ENCODE measurements at places on chromosomes 6 and 20.

DNA sequence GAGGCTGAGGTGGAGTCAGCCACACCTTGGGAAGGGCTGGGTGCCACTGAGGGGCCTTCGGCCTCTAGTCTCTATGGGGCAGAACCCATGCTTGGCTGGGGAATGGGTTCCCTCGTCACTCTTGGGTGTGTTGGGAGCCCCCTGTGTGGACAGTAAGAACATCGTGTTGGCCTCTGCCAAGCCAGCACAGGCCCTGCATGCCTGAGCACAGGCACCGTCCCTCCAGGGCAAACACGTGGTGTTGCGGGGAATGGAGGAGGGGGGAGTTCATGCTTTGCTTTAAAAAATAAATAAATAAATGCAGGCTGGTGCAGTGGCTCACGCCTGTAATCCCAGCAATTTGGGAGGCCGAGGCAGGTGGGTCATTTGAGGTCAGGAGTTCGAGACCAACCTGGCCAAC lies 63.0 kb downstream of the EZR start:
- no peak for DNase-seq

- DNase-seq: no peak
Observed at GRCh38 chr20:10336959-10337729, 96.9 kb downstream of the MKKS start.

- no peak for DNase-seq
Observed at GRCh38 chr20:36676701-36677421, 30.9 kb upstream of the SLA2 start.

DNA sequence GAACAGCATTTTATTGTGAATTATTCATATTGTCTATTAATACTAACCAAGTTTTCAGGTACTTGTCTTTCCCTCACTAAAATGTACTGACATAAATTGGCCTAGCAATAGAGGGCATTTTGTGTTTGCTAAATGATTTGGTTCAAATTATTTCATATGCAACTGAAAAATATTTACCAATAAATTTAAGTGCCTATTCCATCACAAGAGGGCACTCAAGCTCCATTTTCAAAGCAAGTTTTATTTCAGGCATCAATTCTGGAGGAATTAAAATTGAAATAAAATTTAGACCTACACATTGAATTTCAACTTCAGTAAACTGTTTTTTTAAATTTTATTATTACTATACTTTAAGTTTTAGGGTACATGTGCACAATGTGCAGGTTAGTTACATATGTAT lies 114.3 kb upstream of the SYNCRIP start:
- DNase-seq: peak; percentile 9

DNA sequence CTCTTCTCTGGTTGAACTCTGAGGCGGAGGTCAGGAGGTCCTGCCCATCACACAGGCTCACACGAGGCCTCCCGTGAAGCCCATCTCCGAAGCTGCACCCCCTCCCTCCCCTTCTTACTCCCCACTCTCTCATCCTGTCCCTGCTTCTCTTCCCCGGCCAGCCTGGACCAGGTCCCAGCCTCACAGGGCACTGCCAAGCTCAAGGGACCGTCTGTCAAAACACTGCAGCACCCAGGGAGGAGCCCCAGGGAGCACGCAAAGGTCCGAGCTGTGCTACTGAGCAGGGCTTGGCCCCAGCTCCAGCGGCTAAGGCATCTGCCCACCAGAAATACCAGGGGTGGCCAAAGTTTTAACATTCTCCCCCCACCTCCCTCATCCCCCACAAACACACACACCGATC lies 70.0 kb downstream of the PSMG4 start:
- no peak for DNase-seq

DNA sequence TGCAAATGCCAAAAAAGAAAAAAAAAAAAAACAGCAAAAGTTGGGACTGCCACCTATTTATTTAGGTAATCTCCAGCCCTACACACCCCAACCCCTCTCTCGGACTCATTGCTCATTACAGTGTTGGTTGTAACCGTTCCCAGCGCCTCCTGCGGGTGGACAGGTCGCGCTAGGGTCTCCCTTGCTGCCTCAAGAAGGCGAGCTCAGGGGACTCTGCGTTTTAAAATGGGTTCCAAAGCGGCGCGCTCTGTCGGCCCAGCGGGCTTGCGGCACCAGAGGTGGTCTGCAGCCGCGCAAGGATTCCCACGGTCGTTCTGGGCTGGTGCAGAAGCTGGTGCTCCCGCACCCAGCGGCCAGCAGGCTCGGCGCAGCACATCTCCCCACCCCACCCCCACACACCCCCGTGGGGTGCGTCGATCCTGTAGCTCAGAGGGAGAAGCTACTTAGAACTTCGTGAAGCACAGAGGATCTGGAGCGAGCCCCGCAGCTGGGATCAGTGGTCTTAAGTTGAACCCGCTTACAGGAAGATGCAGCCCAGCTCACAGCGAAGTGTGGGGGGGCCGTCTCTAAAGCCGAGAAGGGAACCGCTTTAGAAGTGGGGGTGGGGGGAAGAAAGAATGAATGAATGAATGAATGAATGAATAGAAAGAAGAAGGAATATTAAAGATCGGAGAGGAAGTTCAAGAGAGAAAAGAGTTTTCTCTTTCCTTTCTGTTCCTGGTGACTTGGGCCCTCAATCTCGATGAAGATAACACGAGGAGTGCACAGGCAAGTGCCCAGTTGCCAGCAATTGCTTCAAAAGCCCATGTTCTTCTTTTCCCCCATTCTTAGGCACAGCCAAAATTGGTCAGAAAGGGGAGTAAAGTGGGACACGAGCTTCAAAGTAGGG lies 780 bp downstream of the TFAP2A start:
- no peak for DNase-seq

DNA sequence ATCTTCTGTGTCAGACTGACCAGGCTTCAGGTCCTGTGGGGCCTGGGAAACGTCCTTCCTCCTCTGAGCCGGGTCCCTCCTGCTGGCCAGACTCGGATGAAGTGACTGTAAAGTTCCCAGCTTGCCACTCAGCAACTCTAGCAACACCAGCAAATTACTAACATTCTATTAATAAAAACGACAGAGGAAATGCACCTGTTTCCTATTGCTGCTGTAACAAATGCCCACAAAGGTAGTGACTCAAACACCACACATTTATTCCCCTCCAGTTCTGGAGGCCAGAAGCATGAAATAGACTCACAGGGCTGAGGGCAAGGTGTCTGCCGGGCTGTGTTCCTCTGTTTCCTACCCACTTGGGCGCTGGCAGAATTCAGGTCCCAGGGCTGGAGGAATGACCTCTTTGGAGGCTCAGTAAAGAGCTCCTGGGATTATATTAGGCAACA lies 48.8 kb downstream of the CTCFL start:
- DNase-seq: no peak

GRCh38 chr6:64160486-64160885 lies 524.9 kb downstream of the PHF3 start:
- no peak for DNase-seq

- peak; percentile 97 for DNase-seq
Observed at GRCh38 chr20:11387189-11387754, 530.4 kb upstream of the BTBD3 start.

GRCh38 chr6:147156799-147157382 lies 47.3 kb upstream of the STXBP5 start:
- DNase-seq: peak; percentile 39

- peak; percentile 71 for DNase-seq
Observed at GRCh38 chr6:142395768-142396231, 94.0 kb downstream of the ADGRG6 start.

DNA sequence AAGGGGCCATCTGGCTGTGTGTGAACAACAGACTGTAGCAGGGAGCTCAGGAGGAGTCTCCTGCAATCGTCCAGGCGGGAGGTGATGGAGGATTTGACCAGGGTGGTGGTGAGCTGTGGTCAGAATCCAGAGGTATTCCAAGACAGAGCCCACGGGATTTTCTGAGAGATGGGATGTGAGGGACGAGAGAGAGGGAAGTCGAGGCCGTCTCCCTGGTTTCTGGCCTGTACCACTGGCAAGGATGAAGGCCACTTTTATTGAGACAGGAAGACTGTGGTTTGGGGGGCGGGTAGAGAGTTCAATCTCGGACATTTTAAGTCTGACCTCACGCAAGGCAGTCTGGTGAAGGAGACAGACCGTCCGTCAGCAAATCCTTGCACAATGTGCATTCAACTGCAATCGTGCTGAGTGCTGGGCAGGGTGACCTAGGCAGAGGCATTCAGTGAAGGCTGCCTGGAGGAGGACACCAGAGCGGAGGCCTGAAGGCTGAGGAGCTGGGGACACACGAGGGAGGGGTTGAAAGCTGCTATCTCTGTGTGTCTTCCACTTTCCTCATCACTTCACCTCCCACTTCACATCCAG lies 53.9 kb downstream of the PREX1 start:
- DNase-seq: no peak

DNA sequence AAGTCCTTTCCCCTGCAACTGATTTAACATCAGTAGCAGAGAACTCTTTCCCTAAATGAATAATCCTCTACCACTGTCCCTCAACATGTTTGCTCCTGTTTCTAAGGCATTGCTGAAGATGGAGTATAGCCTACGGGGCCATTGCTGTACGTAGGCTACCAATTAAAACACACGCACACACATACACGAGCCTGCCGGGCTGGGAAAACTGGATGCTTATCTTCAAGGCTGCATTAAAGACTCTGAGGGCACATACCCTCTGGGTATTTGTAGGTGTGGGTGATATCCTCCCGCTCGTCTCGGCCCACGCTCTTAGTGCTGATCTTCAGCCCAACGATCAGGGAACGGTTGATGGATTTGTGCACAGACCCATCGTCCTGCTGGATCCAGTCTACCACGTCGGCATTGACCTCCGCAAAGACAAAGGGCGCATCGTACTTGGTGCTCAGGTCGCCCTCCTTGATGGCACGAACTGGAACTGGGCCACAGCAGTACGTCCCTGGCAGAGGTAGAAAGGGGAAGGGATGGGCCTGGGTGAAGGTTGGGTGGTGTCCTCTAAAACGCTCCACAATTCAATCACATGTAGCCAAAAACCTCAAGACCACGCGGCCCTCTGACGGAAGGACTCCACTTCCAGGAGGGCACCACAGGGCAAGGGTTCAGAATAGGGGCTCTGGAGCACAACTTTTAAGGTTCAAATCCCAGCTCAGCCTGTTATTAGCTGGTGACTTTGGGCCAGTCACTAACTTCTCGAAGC lies 25.7 kb downstream of the TGM2 start:
- DNase-seq: no peak

DNA sequence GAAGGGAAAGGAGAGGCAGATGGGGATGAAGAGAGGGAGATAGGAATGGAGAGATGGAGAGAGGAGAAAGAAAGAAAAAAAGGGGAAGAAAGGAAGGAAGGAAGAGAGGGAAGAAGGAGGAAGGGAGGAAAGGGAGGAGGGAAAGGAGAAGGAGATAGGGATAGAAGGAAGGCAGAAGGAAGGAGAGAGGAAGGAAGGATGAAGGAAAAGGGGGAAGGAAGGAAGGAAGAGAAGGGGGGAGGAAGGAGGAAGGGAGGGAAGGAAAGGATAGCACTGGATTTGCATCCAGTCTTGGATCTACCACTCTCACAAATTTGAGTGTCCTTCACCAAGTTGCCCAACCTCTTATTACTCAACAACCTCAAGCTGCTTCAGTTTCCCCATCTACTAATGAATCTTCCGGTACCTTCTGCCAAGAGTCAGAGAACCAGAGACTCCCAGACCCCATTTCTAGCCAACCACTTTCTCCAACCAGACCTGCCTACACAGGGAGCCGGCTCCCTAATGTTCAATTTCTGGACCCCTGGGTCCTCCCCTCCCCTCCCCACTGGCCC lies 79.7 kb upstream of the FOXP4 start:
- DNase-seq: no peak

DNA sequence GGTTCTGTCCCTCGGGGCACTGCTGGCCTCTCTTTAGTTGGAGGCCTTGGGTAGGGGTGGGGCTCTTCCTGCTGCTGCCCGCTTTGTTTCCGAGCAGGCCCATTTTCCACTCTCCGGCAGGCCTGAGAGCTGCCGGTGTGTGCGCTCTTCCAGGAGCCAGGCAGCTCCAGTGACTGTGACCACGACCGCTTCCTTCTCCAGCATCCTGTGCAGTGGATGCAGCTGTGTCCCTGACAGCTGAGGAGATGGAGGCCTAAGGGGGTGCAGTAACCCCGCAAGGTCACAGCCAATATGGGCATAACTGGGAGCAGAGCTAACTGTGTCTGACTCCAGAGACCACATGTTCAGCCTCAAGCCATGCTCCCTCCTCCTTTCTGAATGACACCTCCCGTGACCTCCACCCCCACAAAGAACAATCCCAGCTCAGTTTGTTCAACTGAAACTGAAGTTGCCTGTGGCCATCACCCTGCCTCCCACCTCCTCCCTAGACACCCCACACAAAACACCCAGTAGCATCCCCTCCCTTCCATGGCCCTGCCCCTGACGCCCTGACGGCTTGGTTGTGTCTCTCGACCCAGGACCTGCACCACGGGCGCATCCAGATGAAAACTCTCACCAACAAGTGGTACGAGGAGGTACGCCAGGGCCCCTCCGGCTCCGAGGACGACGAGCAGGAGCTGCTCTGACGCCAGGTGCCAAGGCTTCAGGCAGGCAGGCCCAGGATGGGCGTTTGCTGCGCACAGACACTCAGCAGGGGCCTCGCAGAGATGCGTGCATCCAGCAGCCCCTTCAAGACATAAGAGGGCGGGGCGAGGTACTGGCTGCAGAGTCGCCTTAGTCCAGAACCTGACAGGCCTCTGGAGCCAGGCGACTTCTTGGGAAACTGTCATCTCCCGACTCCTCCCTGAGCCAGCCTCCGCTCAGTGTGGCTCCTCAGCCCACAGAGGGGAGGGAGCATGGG lies 27.8 kb downstream of the SPATA2 start:
- peak; percentile 8 for DNase-seq

GRCh38 chr20:11156922-11157321 lies 483.1 kb upstream of the JAG1 start:
- DNase-seq: no peak

GRCh38 chr6:152323376-152323775 lies 313.8 kb downstream of the SYNE1 start:
- DNase-seq: no peak

- DNase-seq: peak; percentile 58
Observed at GRCh38 chr6:40755046-40755681, 168.0 kb upstream of the LRFN2 start.

DNA sequence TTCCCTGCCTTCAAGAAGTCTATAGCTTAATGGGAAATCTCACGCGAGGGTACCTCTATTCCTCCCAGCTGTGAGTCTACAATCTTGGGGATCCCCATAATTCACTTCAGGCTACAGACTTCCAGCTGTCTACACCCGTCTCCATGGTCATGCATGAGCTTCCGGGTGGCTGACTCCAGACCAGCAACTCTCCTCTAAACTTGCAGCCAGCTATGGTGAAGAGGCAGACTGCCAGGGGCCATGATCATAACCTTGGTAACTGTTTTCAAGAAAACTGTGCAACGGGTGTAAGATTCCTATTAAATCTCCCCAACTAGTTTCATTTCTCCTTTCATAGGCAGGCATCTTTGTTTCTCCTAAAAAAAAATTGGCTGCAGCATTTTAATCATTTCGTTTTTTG lies 534.4 kb upstream of the CHD6 start:
- DNase-seq: no peak

- no peak for DNase-seq
Observed at GRCh38 chr6:31575335-31575901, at the start of gene TNF. Gene TNF, plus strand, starts transcription at chr6:31575565. Its CDS starts 177 bp downstream, at chr6:31575742.

GRCh38 chr6:147109707-147110106 lies 94.5 kb upstream of the STXBP5 start:
- no peak for DNase-seq

DNA sequence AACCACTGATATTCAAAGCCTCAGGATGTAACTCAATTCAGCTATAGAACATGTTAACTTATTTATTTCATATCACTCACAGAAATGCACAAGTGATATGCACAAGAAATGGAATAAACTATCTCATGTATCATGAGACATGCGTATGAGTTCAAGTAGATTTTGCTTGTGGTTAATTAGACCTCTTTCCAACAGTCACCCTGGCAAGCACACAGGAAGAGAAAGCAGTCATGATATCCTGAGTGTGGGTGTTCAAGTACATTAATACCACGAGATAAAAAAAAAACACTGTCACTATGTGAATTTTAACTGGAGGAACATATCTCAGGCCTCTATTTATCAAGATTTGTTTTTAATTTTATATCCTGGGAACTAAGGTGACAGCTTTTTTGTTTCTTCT lies 64.2 kb downstream of the LAMP5 start:
- DNase-seq: no peak

All from astrocyte (in vitro differentiated cells and primary cell).